ENCODE measurements at places on chromosomes 2 and 18.

- no peak for DNase-seq
These were observed 179.7 kb downstream of the TWIST2 start for GRCh38 chr2:239027391-239028252.

- DNase-seq = no peak
These were observed 19.9 kb upstream of the IL1R2 start for GRCh38 chr2:101971836-101972235.

DNA sequence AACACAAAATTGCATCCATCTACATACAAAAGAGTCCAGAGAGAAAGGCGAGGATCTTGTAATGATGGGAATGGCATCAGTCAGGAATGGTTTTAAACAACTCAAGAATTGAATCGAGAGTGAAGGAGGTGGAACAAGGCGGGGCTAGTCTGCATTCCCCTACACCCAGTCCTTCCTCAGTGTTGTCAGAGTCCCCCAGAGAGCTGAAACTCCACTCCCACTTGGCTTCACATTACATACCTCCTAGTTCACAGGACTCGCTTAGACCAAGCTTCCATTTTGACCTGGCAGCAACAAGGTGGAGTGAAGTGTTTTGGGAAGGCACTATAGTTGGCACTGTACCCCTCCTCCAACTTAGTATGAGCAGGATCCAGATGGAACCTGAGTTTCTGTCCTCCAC is 1273.5 kb upstream of the CRIM1 start:
- DNase-seq = no peak

GRCh38 chr2:71935262-71935848 is 212.3 kb downstream of the CYP26B1 start:
- DNase-seq = peak; percentile 3

GRCh38 chr2:58436872-58437271 is 195.7 kb upstream of the FANCL start:
- DNase-seq = no peak

DNA sequence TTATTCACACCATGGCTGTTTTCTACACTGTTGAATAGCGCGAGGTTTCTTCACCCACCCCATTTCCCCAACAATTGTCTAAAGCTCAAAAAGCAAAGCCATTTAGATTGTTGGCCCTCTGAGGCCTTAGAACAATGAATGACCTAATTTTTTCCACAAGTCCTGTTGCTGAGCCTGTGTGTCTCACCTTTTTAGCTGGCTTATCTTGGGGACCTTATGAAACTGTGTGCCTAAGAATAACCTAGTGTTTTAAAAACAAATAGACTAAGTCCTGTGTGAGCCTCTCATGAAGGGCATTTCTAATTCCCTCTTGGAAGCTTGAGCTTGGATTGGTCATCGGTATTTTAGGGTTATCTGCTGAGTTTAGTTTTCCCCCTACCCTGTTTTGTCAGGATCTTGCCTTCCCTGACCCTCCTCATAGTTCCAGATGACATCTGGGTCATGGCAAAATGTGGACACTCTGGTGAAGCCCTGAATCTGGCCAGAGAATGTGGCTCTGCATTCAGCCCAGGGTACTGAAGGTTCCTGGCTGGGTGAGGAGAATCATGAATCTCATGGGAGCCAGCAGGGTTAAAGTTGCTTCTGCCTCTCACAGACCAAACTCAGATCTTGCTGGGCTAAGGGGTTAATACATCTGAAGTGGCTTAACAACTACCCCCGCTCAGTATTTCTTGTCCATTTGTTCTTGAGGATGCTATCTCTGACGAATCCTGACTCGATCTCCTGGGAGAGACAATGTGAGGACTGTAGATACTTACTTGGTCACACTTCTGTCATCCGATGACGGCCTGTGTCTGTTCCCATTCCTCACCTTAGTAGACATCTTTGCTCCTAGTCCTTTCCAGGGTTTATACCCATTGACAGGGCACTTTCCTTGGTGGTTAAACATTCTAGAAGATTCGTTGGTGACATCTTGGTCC is 104.2 kb upstream of the MAP4K3 start:
- DNase-seq = no peak
